Cortex of kidney (tissue), 1 donor: ENCODE measurements at places on chromosomes 7 and 10.

DNA sequence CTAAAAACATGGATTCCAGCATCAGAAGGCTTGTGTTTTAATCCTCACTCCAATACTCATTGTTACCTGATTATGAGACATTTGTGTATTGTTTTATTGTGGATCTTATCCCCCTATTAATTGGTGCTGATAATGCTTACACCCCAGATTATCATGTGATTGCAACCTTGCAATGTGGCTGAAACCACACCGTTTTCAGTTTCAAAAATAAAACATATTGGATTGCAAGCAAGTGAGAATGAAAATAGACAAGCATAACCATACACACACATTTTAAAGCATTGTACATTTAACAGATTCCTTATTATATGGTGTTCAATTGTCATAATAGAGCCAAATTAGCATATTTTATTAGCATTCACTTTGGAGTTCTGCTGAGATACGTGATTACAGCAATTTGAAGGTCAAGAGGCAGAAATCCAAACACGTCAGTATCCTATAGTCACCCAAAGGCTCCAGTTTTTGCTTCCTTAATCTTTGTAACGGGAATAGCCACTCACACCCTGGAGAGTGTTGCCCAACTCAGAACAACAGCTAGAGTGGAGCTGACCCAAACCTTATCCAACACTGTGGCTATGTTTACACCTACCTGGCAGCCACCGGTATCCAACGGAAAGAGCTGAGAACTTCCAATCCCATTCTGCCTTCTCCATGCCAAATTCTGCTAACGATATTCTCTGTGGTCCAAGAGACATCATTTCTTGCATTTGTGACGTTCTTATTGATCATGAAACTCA lies 317.1 kb upstream of the KLF6 start:
- DNase-seq = no peak

DNA sequence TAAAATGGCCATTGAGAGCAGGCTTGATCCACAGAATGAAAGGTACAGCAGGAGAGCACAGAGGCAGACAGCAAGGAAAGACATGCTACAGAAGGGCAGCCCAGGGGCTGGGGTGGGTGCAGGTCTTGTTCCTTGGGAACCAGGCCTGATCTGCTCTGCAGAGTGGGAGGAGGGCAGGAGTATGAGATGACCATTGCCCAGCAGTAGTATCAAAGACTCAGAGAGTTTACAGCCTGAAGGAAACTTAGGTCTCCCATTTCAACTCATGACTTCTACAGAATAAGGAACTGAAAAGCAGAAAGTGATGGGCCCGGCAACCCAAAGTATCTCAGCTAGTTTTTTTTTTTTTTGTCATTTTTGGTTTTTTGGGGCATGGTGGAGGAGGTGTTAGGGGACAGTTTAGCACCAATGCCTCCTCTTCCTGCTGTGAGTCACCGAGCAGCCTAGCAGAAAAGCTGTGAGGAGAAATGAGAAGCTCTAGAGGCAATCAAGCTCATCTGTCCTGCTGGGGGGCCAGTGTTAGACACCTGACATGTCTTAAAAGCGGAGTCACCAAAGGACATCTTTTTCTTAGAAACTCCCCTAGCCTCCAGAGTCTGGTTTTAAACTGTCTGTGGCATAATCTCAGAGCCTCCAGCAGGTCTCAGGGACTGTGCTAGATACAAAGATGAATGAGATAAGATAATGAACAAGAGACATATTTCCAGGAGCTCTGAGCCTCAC lies 34.3 kb upstream of the HERPUD2 start:
- no peak for DNase-seq

GRCh38 chr7:127882313-127882920 lies 148.8 kb downstream of the LRRC4 start:
- no peak for DNase-seq

DNA sequence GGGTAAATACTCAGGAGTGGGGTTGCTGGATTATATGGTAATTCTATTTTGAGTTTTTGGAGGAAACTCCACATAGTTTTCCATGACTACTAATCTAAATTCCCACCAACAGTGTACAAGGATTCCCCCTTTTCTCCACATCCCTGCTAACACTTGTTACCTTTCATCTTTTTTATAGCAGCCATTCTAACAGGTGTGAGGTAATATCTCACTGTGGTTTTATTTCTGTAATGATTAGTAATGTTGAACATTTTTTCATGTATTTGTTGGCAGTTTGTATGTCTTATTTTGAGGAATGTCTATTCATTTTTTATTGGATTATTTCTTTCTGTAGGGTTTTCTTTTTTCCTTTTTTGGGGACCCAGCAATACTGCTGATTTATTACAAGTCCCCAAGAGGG lies 14.9 kb downstream of the TAF3 start:
- DNase-seq = no peak

GRCh38 chr7:76220185-76221057 lies 18.7 kb downstream of the SRRM3 start:
- no peak for DNase-seq

DNA sequence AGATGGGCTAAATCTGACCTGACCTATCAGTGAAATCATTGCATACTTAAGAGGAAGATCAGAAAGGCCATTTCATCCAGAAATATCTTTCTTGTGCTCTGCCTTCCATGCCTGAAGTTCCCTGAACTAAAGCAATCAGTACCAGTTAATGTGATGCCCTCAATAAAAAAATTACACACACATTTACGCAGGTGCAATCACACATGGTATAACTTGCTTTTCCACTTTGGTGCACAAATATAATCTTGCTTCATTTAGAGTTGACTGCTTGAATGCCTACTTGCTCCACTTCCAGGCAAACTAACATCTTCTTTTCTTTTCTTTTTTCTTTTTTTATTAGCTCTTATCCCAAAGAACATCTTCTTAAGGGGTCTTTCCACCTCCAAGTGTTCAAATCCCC lies 58.3 kb upstream of the KIF5B start:
- no peak for DNase-seq

GRCh38 chr10:71614946-71615345 lies 104.6 kb downstream of the C10orf105 start:
- DNase-seq = no peak

DNA sequence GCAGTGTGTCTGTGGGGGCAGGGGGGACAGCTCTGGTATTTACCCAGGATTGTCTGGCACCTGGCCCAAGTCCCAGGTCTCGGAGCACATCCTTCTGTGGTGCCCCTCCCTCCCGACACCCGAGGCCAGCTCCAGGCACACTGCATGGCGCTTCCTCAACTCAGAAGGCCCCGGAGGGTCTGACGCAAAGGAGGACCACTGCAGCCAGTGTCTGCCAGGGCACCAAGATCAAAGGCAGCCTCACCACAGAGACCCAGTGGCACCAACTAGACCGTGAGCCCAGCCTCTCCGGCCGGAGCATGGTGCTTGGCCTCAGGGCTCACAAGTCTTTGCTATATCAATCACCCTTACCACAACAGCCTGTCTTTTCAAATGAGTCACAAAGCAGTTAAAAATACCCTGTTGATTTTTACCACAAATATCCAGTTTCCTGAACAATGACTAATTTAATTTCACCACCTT lies 99.3 kb upstream of the DDC start:
- DNase-seq = no peak

GRCh38 chr7:132377015-132377414 lies 199.3 kb downstream of the PLXNA4 start:
- no peak for DNase-seq

GRCh38 chr7:138854115-138854645 lies 56.2 kb upstream of the ATP6V0A4 start:
- DNase-seq = no peak

GRCh38 chr10:92122941-92123450 lies 167.9 kb downstream of the CPEB3 start:
- DNase-seq = no peak

GRCh38 chr7:28179120-28180030 lies 1.2 kb downstream of the JAZF1 start:
- no peak for DNase-seq

DNA sequence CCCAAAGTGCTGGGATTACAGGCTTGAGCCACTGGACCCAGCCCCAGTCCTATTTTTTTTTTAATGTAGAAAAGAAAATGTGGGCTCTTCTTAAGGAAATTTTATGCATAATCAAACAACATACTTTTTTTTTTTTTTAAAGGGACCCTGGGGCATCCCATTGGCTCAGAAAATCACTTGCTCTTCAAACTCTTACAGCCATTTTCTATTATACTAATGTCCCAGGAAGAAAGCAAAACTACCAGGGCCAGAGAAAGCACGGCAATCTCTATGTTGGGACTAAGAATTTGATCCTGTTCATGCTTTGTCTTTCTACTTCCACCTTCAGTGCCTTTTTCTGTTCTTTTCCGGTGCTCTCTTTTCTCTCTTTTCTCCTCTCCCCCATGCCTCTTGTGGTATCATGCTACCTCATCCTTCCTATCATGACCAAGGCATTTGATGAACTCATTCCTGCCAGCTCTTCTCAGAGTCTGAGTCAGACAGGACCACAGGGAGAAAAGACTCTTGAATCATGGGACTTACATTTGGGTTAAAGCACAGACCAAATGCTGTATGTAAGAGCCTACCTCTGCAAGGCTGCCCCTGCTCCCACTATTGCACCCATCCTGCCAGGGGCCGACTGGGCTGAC lies 76.4 kb upstream of the CCNY start:
- DNase-seq = no peak

DNA sequence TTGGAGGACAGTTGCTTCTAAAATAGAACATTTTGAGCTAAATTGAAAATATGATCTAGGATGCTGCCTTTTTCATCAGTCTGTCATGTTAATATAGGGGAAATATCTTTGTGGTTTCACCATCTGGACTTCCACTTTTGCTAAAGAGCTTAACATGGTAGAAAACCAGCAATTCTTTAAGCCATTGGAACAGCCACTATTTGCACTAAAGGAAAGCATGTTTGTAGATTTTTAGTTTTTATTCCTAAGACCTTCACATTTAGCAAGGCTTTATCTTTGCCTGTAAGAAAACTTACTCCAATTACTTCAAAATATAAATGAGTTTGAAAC lies 291.0 kb downstream of the RNLS start:
- no peak for DNase-seq

DNA sequence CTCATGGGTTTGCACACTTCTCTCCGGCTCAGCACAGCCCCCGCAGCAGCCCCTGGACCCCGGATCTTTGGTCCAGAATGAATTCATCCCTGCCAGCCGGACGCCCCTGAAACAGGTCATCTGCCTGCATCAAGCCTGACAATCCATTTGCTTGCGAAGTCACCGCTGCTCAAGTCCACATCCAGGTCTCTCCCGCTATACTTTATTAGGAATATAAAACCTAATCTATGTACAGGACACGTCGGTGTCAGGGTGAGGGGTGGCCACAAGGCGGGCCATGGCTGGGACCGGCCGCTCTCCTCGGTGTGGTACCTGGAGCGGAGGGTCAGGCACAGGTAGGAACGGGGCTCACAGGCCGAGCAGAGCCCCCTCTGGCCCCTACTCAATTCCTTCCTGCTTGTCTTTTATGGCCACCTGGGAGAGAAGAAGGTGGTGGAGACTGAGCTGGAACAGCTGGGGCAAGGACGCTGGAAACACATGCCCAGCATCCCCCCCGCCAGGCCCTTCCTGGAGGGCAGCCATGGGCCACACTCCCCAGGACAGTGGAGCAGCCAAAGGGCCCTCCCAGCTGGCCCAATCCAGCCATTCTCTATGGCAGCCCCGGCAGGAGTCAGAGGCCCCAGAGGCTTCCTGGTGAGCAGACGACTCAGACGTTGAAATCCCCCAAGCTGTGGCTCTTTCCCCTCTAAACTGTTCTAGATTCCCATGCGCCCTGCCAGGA lies 5.3 kb downstream of the POLR2J start:
- no peak for DNase-seq

DNA sequence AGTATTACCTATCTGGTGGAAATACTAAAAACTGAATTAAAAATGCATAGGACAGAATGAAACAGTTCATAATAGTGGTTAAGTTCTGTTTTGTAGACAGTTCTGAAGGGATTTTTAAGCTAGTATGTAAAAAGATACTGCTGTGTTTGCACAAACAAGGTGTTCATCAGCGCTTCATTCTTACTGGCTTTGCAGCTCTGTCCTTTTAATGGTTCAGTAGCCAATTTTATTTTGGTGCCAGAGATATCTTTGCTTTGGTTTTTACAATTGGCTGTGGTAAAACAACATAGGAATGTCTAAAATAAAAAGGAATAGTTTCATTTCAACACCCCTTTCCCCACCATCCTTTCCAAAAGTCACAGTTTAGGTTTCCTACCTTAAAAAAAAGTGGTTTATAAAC lies 33.0 kb downstream of the STAM start:
- DNase-seq = no peak

DNA sequence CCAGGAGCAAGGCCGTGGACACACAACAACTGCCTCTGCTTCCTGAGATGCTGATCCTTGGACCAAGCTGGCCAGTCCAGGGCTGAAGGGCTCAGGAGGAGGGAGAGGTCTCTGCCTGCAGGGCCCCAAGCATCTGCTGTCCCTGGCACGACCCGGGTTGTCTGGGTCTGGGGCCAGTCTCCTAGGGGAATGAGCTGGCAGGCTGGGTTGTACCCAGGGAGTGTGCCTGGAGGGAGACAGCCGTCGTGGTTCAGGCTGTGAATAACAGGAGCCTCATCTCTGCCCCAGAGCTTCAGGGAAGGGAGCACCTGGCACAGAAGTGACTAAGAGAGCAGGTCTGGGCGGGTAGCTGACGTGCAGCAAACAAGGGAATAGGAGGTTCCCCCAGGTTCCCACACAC lies 17.9 kb upstream of the SERPINE1 start:
- DNase-seq = no peak

GRCh38 chr7:112283382-112283910 lies 77.0 kb downstream of the ZNF277 start:
- no peak for DNase-seq
